ENCODE measurements at places on chromosomes 1 and 21.

- no peak for DNase-seq
Measured at GRCh38 chr1:194442901-194443575, 1256.6 kb upstream of the B3GALT2 start.

- no peak for DNase-seq
Measured at GRCh38 chr21:39094087-39094780, 89.0 kb downstream of the PSMG1 start.

GRCh38 chr1:165896277-165896676, 68.9 kb downstream of the UCK2 start:
- no peak for DNase-seq

DNA sequence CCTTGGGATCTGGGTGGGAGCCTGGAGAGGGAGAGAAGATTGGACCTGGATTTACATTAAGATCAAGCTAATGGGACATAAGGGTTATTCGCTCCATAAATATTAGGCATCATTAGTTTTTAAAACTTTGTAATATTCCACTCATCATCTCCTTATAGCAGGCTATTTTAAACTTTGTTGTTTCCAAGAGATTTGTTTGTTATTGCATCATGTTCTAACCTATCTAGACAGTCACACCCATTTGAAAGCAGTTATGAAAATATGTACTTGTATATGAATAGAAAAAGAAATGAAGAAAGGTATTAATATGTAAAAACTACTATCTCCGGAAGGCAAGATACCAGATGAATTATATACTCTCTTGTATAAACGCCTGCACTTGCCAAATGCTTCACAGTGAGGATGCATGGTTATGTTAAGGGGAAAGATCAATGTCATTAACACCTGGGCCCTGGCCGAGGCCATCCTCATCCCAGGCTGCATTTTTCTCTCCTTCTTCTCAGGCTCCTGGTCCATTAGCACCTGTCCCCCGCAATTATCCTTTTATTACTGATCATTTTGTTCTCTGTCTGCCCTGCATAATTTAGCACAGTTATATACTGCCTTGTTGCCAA, 468.2 kb downstream of the MATN1 start:
- no peak for DNase-seq

- DNase-seq: no peak
Measured at GRCh38 chr1:166920561-166921475, 44.8 kb upstream of the TADA1 start.

DNA sequence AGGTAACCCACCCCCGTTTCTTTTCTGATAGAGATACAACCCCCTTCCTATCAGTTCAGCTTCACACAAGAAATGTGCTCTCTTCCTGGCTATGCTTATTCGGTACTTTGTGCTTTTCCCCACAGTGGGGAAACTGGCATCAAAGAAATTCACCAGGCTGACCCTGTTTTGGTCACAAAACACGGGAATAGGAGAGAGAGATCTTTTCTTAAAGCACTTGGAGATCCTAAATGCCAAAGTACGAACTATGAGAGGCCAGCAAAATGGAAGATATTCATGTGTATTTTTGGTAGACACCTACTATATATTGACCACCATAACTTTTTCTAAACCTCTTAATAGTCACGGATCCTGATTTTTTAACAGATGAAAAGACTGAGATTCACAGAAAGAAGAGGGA, 30.0 kb downstream of the SLC30A10 start:
- no peak for DNase-seq

GRCh38 chr1:107138767-107139445, 1.9 kb upstream of the NTNG1 start:
- DNase-seq: no peak

DNA sequence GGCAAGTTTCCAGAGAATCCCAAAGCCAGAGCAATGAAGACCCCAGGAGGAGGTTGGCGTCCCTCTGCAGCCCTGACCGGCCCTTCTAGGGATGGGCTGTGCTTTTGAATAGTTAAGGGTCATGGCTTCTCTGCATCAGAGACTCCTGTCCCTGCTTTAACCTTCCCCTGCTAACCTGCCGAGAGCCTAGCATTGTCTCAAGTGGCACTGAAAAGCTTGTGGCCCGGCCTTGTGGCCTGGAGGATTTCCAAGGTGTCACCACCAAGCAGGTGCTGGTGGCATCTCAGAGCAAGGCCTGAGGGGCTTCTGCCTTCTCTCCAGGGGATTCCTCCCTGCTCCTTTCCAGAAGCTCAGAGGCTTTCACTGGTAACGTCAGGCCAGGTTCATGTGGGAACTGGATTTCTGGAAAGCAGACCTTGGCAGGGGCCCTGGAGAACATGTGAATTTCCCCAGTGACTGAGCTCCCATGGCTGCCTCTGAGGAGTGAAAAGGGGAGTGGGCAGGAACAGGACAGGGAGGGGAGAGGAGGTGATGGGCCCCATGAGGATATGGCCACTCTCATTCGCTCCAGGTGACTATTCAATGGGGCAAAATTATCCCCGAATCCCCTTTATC, 409.9 kb downstream of the PTPRU start:
- no peak for DNase-seq

DNA sequence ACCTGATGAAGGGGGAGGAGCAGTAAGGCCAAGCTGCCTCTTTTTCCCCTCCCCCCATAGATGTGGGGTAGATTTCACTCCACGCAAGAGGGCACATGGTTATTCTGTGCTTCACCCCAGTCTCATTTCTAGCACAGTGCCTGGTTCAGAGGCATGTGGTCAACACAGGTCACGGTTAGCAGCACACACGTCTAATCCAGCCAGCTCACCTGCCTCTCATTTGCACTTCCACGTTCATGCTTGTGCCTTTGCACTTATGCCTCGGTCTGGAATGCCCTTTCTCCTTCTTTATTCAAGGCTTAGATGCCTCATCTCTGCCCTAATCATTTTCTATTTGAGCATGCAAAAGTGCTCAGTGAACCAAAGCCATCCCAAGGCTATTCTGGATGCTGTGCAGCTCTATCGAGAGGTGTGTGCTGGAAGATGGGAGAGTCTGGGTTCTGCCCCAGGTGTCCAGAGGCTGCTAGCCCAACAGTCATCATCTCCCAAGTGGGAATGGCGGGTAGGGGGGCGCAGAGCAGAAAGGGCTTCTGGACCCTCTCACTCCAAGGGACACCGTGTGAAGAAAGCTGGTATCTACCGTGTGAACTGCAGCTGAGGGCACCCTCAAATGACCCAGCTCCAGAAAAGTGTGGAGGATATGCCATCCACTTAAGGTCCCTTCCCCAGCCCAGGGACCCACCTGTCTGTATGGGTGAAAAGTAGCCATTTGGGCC, 2.1 kb upstream of the A3GALT2 start:
- no peak for DNase-seq

GRCh38 chr1:203173011-203173555, 2.5 kb downstream of the MYBPH start:
- no peak for DNase-seq

DNA sequence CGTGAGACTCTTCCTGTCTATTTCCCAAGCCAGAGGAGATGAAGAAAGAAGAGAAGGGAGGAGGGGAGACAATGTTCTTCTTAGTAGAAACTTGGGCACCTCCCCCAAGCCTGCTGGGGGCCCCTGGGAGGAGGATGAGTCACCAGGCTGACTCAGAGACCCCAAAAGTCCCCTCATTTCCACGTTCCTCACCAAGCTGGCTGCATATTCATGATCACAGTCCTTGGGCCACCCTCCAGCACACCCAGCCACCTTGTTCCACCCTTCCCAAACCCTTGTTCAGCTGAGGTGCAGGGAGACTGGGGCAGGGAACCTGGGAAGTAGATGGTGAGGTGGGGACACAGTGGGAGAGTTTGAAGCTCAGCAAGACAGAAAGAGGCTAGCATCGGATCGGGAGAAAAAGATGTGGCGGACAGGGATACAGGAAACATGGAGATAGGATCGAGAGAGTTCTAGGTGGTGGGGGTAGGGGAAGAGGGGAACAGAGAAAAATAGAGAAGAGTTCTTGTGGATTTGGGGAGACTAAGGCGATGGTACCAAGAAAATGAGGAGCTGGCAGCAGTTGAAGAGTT, 712 bp downstream of the RAB13 start:
- no peak for DNase-seq

DNA sequence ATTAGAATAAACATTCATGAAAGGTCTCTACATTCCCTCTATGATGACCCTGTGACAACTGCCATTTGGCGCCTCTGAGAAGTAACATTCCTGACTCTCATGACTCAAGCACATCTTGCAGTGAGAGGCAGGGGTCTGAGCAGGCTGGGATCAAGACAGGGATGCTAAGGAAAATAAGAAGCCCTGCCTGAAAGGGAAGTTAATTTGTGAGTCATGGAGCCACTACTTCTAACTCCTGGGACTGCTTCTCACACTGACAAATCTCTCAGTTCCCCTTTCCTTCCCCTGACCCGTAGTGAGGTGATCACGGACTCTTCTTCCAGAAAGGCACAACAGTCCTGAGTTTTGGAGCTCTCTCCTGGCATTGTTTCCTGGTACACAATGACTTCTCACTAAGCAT, 231.9 kb downstream of the TNR start:
- no peak for DNase-seq

DNA sequence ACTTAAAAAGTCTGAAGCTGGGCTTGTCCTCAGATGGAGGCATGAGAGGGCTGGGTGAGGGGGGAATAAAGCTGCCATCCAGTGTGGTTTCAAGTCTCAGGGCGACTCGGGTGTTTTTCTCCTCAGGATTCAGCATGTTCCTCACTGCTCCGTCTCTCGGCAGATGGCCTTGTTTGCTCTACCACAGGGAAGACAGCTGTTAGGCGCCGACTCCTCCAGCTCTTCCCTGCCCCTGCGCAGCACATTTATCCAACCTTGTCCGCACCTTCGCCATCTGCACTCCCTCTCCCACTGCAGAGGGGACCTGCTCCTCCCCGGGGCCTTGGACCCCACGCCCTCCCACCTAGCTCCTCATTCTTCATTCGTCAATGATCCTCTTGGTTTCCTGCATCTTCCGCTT, 16.6 kb upstream of the S100A11 start:
- no peak for DNase-seq

DNA sequence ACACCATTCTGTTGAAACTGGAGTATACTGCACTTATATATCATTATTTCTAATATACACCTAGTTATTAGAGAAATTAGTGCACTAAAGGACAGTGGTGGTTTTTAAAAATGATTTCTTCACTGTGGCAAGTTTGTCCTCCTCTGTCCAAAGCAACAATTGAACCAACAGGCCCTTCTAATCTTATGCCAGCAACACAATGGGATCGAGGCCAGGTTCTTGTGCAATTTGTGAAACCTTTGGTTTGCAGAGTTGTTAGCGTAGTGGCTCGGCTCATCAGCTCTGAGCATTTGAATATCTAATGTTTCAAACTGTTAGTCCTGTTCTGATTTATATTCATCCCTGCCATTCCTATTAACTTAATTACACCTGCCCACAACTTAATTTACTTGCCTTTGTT, 9.9 kb upstream of the LRRC39 start:
- DNase-seq: no peak

DNA sequence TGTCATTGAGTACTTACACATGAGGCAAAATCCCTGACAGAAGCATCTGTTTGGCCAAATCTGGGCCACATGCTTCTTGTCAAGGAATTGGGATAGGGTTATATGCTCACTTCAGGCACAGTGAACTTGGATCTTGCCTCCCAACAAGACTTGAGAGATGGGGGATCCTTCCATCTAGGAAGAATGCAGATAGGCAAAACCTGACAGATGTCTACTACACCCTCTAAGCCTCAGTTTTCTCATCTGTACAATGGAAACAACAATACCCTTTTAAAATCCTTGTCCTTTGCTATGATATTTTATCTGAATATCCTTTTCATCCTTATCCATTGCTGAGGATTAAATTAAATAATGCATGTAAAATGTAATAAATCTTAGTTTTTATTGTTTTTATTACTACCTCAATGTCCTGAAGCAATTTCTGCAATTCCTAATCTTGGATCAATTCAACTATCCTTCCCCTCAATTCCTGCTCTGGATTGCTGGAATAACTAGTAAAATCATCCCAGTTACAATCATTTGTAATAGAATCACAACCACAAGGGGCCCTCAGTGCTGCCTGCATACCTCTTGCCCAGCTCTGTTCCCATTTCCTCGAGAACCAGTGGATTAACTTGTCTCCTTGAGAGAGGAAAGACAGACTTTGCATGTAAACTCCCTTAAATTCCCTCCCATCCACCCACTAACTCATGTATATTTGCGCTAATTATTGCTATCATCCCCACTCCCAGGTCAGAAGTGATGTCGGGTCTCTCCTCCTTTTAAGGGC, 8.1 kb upstream of the XPR1 start:
- no peak for DNase-seq

DNA sequence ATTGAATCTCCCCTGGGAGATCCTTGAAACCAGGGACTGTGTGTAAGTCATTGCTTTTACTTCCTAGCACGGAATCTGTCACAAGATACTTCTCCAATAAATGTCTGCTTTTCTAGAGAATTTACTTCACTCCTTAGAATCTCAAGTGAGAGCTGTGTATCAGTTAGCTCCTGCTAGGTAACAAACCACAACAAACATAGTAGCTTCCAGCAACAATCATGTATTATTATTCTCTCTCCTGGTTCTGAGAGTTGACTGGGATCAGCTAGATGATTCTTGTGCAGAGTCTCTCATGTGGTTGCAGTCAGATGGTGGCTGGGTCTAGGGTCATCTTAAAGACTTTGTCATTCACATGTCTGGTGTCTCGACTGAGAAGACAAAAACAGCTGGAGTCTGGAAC, 166.9 kb upstream of the UBE2U start:
- DNase-seq: no peak

- no peak for DNase-seq
Measured at GRCh38 chr1:39938856-39939255, 16.1 kb upstream of the MFSD2A start.

GRCh38 chr1:34739613-34740012, 15.2 kb upstream of the GJB5 start:
- no peak for DNase-seq

DNA sequence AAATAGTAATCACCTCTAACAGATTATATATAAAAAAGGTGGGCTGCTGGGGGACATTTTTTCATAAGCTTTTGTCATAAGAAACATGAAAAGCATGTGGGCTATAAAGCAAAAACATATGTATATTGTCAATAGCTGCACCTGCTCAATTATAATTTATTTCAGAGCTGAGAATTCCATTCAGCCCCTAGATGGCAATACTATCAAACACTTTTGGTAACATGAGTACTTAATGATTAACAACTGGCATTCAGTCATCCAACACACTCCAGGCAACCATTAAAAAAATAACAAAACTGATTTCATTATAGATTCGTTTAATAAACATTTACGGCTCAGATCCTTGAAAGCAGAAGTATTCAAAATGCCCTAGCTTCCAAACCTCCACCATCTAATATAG, 115.1 kb downstream of the KCTD3 start:
- no peak for DNase-seq

- no peak for DNase-seq
Measured at GRCh38 chr1:227390525-227390924, 72.2 kb upstream of the CDC42BPA start.

- no peak for DNase-seq
Measured at GRCh38 chr21:34612557-34612956, 2.4 kb downstream of the RCAN1 start.

DNA sequence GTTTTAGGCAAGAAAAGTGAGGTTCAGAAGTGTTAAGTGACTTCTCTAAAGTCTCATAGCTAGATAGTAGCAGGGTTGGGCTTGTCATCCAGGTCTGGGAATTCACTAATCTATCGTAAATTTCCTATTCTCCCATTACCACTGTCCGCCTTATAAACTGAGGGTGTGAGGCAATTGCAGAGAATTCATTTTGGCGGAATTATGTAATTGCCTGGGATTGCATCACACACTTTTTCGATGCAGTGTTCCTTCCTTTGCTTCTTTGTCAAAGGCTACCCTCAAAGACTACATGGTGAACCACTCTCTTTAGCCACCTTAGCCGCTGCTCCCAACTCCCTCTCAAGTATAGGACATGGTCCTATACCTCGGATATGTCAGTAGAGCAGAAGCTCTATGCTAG, 19.1 kb downstream of the SELP start:
- DNase-seq: no peak

Measured in cortex of kidney (tissue), 1 donor.